Dermis blood vessel endothelial cell (primary cell): ENCODE measurements at places on chromosomes 16 and 17. TPM values are rescaled to one million over a fixed set of nuclear protein-coding genes. Genes with fewer than 3 reads are reported as not detected.

Gene CTRB2
- total RNA-seq = not detected in 2 replicates

Gene MPP2
- total RNA-seq = 0.34 and 0.84 TPM in 2 replicates

Gene UNK
- 10.9 and 12.4 TPM in 2 replicates for total RNA-seq

Gene CSNK2A2
- total RNA-seq = 47.5 and 97.2 TPM in 2 replicates

Gene CCL13
- not detected in 2 replicates for total RNA-seq
